ENCODE measurements at places on chromosomes 2 and 18. TPM values are rescaled to one million over a fixed set of nuclear protein-coding genes. Genes with fewer than 3 reads are reported as not detected.

GRCh38 chr18:28284132-28284531, 107.2 kb upstream of the CDH2 start:
- DNase-seq: no peak

GRCh38 chr2:147398996-147399395, 445.8 kb upstream of the ACVR2A start:
- no peak for DNase-seq

DNA sequence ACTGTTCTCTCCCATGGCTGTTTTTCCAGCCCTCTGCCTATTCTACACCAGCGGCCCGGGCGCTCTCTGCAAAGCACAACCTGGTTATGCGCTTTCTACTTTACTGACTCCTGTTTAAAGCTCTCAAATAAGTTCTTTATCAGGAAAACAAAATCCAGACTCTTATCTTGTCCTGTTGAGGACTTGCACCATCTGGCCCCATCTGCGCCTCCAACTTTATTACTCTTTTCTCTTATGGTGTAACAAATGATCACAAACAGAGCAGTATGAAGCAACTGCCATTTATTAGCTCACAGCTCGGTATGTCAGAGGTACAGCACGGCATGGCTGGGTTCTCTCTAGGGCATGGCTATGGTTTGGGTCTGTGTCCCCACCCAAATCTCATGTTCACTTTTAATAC, 236.5 kb upstream of the NT5C1B start:
- DNase-seq: no peak

The NPC1 gene
- 13.3 TPM for total RNA-seq

GRCh38 chr2:2919026-2919425, 458.6 kb downstream of the EIPR1 start:
- no peak for DNase-seq

The MYCN gene
- 0.45 TPM for total RNA-seq

DNA sequence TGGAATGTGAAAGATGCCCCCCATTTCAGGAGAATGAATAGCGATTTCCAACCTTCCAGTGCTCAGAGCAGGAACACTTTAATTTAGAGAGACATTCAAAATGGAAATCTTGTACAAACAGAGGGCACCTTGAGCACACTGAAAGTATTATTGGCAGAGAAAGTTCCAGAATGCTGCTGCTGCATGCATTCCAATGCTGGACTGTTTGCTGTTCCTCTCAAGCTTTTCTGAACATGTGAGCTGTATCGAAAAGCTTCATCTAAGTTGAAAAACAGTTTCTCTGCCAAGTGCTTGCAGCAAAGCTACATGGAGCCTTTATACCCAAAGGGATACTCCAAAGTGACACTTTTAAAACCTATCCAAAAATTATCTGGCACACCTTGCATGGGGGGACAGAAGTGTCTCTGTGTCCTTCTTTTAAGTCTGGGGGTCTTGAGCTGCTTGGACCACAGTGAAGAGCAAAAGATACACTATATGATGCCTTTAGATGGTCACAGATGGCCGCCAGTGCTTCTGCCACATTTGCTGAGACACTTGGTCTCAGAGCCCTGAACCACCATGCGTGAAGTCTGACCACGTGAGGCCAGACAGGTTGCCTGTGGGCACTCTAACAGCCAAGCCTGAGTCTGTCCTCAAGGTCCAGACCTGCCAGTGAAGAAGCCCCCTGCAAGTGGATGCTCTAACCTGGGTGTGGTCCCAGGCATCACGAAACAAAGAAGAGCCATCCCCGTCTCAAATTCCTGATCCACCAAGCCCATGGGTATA, 18.8 kb downstream of the UXS1 start:
- DNase-seq: no peak

DNA sequence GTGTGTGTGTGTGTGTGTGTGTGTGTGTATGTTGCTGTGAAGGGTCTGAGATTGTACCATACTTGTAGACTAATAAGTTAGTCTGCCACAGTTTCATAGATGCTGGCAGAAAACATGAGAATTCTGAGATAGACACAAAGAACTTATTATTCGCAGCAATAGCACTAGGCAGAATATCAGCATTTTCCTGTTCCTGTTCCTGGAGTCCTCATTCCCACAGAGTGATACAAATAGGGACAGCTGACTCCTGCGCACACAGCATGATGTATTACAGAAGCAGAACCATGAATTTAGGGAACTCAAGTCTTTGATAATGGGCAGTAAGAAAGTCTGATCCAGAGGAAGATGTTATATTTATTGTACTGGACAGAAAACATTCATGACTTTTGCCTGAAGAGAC, 1466.3 kb downstream of the DPP10 start:
- DNase-seq: no peak

The TUBA3E gene
- 60.2 TPM for total RNA-seq

DNA sequence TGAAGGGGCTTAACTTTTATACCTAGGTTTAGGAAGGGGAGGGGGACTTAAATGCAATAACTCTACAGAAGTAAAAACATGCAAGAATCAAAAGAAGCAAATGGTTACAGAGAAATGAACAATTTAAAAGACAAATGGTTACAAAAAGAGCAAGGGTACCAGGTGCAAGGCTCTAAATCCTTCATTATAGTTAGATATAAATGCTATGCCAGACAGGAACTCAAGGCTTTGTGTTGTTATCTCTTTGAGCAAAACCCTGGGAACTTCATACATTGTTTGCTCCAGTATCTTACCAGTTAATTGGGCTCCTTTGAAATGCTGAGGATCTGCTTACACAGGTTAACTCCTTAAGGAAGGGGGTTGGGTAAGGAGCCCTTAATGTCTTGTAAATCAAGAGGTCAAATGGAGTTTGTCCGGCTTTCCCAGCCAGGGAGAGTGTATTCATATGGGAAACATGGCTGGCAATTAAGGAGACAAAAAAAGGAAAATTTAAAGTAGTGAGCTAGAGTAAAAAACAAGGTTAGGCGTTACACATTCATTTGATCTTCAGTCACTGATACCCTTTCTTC, 347.5 kb downstream of the CELF4 start:
- no peak for DNase-seq

GRCh38 chr2:153536115-153536514, 57.6 kb upstream of the RPRM start:
- no peak for DNase-seq

DNA sequence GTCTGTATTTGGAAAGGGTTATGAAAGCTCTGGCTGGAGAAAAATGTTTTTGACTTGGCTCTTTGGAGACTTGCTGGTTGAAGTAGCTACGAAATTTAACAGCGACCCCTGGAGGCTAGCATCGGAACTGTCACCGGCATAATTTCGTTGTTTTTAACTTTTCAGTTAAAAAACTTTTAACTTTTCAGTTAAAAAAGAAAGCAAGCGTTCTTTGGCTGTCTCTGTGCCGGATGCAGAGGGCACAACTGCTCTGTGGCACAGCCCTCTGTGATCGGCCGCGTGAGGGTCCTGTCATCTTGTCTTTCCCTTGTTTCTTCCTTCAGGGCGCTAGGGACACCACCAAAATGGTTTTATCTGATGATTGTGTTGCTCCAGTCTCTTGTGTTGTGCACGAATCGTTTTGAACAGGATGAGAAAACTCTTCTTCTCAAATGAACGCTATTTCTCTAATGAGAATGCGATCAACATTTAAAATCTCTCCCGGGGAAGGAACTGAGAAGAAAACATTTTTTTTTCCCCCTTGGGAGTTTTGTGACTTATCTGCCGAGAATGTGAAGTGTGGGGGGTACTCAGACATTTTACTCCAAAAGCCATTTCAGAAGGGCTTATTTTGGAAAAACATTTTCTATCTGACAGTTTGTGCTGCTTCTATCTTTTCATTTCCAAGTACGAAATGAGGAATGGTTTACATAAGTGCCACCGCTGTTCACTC, 57.1 kb downstream of the ADCYAP1 start:
- DNase-seq: no peak

Data from left ventricle myocardium superior (tissue), 1 donor.